ENCODE measurements at places on chromosomes 3 and 15.
A peak's percentile ranks its signal among the peaks of the same experiment; 100 is the strongest.

GRCh38 chr15:26166429-26166828 lies 303.3 kb upstream of the ATP10A start:
- no peak for DNase-seq

- no peak for DNase-seq
Measured at GRCh38 chr3:44954304-44954703, 21.7 kb downstream of the ZDHHC3 start.

GRCh38 chr3:177062052-177062732 lies 135.1 kb downstream of the TBL1XR1 start:
- DNase-seq: no peak

- DNase-seq: no peak
Measured at GRCh38 chr3:87004883-87005282, 13.9 kb upstream of the VGLL3 start.

DNA sequence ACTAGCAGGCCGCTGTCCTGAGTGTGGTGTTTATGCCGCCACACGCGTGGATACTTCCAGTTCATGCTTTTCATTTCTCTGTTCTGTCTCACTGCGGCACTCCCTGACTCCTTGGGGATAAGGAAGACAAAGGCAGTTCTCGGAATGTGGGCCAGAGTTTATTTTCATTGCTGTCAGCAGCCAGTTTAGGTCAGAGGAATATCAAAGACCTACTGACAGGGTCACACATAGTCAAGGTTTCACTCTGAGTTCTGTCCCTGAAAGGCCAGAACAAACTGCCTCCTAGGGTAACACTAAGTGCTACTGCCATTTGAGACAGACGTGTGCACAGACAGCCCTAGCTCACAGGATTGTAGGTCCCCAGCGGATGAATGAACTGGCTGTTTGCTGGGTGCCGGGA lies 27.3 kb upstream of the SPTBN5 start:
- DNase-seq: no peak

- no peak for DNase-seq
Measured at GRCh38 chr15:69881766-69882165, 216.0 kb downstream of the TLE3 start.

DNA sequence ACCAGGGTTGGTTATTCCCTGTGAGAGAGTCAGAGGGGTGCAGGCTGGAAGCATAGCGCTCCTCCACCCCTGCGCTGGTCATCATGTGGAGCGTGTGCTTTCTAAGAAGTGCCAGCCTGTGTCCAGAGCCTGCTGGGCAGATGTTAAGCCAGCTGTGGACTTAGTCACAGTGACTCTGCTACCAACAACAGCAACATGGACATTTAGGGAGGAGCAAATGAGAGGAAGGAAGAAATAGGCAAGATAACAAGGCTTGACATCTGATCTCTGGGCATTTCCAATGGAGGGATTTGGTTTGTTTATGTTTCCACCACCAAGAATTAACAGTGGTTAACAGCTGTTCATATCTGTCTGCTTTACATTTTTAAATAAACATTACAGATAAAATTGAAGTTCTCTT lies 36.4 kb upstream of the MYZAP start:
- peak; percentile 34 for DNase-seq

DNA sequence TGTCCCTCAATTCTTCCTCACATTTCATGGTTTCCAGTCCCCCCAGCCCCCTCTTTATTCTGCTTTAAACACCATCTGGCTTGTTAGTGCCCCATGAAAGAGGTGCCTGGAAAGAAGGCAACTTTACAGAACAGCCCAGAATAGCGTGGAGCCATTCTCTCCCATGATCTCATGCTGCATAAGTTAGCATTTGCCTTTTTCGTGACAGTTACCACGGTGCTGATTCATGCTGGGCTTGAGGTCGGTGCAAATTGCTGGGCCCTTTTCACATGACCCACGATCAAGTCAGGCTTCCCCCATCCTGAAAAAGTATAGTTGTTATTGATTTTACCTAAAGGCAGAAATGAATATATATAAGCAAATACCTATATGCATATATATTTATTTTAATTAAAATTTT lies 29.6 kb downstream of the SQOR start:
- peak; percentile 73 for DNase-seq

DNA sequence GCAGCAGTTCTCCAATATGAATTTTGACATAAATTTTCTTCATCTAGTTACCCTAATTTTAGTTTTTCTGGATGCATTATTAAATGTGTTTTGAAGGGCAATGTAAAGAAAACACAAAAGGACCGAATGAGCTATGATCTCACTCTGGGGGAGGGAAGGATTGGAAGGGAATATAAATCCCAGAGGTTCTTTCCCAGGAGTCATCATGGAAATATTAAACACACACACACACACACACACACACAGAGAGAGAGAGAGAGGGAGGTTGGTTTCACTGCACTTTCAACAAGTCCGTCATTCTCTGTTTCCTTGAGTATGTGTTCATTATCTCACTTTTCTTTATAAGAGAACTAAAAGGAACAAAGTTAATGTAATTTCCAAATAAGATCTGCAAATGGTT lies 70.7 kb upstream of the DCBLD2 start:
- peak; percentile 57 for DNase-seq

DNA sequence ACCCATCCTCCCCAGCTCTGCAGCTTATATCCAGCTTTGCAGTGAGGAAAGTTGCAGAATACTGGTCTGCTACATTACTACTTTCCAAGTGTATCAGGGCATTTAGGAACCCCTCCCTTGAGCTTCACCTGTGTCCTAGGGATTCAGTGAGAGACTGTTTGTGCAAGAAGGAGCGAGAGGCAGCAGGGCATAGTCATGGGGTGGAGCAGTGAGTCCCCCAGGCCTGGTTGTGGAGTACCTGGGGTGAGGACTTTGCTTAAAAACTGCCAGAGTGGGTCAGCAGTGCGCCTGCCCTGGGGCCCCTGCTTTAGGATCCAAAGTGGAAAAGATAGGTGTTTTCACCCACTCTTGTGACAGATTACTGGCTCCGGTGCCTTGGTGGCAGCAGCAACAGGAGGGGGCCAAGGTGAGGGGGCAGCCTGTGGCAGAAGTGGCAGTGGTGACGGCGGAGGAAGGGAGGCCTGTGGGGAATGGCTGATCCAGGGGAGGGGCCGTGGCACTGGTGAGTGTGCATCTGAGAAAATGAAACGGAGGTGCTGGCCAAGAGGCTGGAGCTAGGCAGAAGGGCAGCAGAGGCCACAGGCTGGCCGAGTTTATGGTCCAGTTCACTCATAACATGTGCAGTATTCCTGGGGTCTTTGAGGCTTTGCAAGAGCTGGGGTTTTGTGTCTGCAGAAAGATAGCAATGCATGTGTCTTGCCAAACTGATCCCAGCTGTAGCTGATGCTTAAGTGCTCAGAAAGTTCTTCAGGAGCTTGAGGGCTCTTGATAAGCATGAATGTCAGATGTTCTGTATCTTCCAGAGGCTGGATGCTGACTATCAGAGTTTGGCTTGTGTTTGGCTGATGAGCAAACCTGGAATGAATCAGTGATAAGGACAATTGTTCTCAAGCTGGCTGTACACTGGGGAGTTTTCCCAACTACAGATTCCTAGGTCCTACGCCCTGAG lies 43.4 kb downstream of the GOLGA6A start:
- DNase-seq: peak; percentile 62

DNA sequence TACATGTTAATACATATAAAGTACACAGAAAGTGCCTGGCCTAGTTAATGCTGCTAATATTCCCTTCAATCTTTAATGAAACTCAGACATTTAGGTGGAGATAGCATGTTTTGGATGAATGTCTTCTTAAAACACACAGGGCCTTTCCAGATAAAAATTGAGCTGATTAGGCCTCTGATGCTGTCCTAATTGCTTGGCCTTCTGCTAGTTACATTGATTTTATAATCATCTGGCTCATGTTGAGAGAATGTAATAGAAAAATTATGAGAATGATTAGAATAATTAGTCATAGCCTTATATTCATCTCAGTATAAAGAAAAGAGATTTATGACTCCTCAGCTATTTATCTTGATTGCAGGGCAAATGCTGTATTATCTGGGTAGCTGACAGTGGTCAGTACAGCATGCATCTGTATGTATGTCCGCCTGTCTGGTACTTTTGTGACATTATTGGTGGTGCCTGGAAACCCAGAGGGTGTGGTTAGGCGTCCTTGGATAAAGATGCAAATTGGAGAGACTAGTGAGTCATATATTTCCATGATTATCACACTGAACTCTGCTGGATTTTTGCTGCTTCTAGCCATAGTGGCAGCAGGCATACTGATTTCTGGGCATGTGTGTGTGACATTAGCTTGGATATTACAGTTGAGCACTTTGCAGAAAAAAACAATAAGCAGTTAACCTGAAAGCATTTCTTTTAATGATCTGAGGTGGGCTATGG lies 120.8 kb downstream of the FEZF2 start:
- DNase-seq: peak; percentile 66

DNA sequence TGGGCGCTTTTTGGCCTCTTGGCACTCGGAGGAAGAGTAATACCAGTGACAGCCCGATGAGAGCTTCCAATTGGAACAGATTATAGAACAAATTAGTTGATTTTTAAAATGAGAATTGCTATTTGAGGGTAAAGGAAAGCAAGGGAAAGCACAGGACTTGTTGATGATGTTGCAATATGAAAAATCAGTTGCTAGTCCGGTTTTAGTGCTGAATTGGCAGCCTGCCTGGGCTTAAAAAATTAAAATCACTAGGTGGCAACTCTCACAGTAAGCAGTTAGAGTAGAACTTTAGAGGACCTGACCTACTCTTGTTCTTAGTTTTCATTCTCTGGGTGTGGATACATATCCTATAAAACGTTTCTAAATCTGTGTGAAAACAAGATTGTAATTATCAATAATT lies 2.1 kb upstream of the SCAANT1 start:
- peak; percentile 34 for DNase-seq

GRCh38 chr3:111252779-111253178 lies 181.2 kb downstream of the NECTIN3 start:
- DNase-seq: peak; percentile 73
